NCI-H1105 treated with DMSO at 0.1 percent for 48 hours (cell line): ENCODE measurements at places on chromosomes 6 and 20.

DNA sequence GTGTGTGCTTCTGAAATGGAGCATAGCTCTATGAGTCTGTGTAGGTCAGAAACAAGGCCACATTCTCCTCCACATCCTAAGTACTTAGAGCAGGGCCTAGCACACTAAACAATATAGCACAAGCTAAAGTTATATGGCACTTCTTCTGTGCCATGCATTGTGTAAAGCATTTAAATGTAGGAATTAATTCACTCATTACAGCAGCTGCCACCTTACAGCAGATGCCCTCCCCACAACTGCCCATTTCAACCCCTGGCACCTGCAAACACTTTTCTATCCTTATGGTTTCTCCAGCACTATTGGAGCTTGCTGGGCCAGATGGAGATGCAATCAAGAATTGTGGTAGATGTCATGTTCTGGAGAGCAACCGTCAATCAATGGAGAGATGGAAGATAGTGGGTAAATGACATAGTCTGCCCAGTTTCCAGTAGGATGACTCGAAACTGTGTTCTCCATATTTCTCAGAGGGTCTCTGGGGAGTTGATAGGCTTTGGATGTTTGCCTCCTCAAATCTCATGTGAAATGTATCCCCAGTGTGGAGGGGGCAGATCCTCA lies 373.7 kb downstream of the DOK5 start:
- DNase-seq: no peak

- DNase-seq: no peak
Observed at GRCh38 chr6:51289041-51289440, 470.4 kb downstream of the TFAP2B start.

DNA sequence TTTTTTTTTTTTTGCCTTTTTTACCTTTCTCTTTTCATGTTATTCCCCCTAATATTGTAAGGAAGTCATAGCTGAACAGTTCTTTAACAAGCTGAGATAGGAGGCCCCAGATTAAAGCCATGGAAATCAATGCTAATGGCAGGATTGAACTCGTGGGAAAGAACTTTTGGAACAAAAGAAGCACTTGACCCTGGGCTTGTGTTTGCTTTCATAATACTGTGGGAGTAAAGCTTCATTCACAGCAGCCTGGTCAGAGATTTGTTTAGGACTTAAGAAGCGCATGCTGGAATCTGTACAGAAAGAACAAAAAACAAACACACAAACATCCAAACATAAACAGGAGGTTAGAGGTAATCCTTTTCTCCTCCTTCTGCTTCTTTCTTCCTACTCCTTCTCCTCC lies 5.1 kb downstream of the HEY2 start:
- no peak for DNase-seq

DNA sequence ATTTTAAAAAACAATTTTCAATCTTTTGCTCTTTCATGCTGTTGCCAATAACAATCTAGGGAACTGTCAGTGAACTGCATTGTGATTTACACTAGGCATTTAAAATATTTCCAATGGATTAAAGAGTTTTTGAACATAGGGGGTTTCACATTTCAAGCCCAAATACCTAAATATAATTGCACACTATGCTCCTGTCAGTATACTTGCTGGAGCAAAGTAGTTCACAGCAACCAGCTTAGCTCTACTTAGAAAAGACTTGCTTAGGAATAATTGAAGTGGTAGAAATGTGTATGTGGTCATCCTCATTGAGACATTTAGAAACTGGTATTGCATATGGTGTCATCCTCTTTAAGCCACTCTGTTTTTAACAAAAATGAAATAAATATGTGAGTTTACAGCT lies 41.7 kb upstream of the REV3L start:
- DNase-seq: no peak

- no peak for DNase-seq
Observed at GRCh38 chr6:158629367-158630221, 14.9 kb downstream of the DYNLT1 start.

GRCh38 chr6:34513646-34514045 lies 42.5 kb downstream of the SPDEF start:
- no peak for DNase-seq
